ENCODE measurements at places on chromosomes 1 and 21. TPM values are rescaled to one million over a fixed set of nuclear protein-coding genes. Genes with fewer than 3 reads are reported as not detected.

- no peak for DNase-seq
These were observed 46.2 kb downstream of the CDC7 start for GRCh38 chr1:91546876-91547275.

DNA sequence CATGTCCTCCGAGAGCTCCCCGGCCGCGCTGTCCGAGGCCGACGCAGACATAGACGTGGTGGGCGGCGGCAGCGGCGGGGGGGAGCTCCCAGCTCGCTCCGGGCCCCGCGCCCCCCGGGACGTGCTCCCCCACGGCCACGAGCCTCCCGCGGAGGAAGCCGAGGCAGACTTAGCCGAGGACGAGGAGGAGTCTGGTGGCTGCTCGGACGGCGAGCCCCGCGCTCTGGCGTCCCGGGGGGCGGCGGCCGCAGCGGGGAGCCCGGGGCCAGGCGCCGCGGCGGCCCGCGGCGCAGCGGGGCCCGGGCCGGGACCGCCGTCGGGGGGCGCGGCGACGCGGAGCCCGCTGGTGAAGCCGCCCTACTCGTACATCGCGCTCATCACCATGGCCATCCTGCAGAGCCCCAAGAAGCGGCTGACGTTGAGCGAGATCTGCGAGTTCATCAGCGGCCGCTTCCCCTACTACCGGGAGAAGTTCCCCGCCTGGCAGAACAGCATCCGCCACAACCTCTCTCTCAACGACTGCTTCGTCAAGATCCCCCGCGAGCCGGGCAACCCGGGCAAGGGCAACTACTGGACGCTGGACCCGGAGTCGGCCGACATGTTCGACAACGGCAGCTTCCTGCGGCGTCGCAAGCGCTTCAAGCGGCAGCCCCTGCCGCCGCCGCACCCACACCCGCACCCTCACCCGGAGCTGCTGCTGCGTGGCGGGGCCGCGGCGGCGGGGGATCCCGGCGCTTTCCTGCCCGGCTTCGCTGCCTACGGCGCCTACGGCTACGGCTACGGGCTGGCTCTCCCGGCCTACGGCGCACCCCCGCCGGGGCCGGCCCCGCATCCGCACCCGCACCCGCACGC, 547 bp downstream of the FOXD2 start:
- DNase-seq, result no peak

- no peak for DNase-seq
These were observed 12.5 kb upstream of the PLPP3 start for GRCh38 chr1:56591909-56592308.

DNA sequence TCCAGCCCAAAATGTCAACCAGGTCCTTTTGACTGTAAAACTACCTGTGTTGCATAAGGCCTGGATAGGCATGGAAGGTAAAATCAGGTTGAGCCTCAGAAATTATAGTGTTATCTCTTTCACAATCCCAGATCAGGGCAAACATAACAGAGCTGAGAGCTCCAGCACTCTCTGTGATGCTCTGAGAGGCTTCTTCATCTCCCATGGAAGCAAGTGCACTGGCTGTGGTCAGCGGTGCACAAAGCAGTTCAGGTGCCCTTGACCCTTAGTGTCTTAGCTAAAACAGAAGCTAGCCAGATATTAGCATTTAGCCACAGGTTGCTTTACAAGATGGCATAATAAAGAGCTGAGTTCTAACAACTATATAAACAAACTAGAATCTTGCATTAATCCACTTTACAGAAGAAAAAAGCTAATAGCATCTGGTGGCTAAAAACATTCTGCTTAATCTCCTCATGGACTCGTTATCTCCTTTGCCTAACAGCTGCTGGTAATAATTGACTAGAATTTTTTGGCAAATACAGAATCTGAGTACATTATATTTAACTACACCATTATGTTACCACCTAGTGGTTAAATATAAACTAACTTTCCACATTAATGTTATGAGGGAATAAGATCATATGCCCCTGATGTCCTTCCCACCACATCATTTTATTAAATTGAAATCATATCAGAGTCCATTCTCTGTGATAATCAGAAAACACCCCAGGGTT, 25.6 kb upstream of the POGK start:
- no peak for DNase-seq

- DNase-seq, result no peak
These were observed 21.9 kb upstream of the LSM10 start for GRCh38 chr1:36419569-36419968.

DNA sequence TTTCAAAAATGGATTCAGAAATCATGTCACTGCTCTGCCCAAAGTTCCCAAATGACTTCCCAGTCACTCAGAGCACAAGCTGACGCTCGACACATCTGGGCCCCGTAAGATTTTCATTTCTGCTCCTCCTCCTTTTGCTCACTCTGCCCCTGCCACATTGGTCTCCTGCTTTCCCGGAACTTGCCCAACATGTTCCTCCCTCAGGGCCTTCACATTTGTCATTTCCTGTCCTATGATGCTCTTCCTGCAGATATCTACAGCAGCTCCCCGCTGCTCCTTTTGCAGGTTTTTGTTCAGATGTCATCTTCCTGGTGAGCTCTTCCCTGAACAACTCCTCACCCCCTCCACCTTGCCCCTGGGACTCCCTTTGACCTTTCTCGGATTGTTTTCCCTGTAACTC, 58.5 kb upstream of the IVNS1ABP start:
- DNase-seq, result no peak

- DNase-seq, result no peak
These were observed 18.6 kb downstream of the GBP6 start for GRCh38 chr1:89382479-89382878.

- no peak for DNase-seq
These were observed 44.1 kb downstream of the SLC5A9 start for GRCh38 chr1:48266576-48266975.

GRCh38 chr1:94629259-94630181, 88.0 kb upstream of the F3 start:
- DNase-seq, result no peak

DNA sequence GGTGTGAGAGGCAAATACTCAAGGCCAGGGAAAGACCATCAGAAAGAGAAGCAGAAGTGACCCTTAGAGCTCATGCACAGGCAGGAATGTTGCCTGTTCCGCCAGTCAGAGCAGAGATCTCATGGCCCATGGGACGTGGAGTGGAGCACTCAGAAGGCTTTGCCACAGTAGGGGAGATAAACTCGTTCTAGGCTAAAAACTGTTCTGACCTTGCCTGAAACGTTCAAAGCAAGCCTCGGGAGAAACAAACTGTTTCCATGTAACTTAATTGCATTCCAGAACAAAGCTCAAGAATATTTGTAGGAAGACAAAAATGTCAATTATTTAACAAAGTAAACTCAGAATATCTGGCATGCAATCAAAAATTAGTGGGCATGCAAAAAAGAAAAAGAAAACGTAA, 20.7 kb upstream of the SLC19A1 start:
- DNase-seq, result no peak

DNA sequence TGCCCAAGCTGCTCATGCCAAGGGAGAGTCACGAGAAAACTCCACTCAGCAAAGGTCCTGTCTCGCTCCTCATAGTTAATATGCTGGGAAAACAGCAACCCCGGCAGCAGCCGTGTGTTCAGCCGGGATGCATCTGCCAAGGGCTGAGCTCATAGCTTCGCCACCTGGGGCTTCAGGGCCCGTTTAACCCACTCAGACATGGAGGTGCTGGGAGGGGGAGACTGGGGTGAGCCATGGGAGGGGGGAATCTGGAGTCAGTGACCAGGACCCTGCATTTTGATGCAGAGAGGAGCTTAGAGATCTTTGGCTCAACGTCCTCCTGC, 283.4 kb downstream of the PTPRU start:
- DNase-seq, result no peak

DNA sequence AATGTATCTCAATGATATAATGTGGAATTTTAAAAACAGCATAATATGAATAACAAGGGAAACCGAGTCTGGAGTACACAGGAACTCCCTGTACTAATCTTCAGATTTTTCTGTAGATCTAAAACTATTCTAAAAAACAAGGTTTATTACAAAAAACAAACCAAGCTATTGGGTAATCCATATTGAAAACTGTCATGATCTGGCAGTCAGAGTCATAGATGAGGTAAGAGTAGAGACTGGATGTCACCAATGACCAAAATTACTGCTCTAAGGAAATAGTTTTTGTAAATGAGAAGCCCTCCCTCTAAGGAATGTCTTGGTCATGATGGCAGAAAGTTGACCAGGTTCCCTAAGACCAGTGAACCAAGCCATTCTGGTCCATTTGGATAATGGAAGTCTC, 2.4 kb upstream of the SPOCD1 start:
- DNase-seq, result no peak

- DNase-seq, result no peak
These were observed 1.5 kb downstream of the RPS6KA1 start for GRCh38 chr1:26530895-26531598.

DNA sequence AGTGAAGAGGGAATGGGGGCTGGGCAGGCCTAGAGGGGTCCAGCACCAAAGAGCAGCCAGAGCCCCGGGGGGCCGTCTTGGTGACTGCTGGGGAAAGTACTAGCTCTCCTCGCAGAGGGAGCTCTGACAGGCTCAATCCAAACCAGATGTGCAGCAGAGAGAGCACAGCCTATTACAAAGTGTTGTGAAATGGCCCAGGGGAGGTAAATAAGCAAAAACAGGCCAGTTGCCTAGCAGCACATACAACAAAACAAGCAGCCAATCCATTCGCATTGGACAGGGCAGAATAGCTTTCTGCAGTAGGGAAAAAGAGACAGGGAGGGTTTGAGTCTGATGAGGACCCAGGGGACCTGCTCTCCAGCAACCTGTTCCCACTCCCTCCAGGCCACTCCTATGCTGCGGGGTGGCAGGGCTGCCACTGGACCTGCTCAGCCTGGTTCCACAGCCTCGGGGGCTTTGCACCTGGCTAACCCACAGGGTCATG, 239.6 kb upstream of the FGGY start:
- peak; percentile 92 for DNase-seq

- DNase-seq, result no peak
These were observed 23.6 kb downstream of the MATN1 start for GRCh38 chr1:30699762-30700161.

- no peak for DNase-seq
These were observed 254.3 kb upstream of the DAB1 start for GRCh38 chr1:57678138-57678537.

GRCh38 chr1:241292973-241293372, 64.0 kb downstream of the RGS7 start:
- DNase-seq, result no peak

- no peak for DNase-seq
These were observed 36.3 kb upstream of the S1PR1 start for GRCh38 chr1:101200513-101200912.

GRCh38 chr1:18278946-18279345, 171.3 kb downstream of the IGSF21 start:
- DNase-seq, result no peak

GRCh38 chr1:239587066-239587465, 200.7 kb downstream of the CHRM3 start:
- no peak for DNase-seq

DNA sequence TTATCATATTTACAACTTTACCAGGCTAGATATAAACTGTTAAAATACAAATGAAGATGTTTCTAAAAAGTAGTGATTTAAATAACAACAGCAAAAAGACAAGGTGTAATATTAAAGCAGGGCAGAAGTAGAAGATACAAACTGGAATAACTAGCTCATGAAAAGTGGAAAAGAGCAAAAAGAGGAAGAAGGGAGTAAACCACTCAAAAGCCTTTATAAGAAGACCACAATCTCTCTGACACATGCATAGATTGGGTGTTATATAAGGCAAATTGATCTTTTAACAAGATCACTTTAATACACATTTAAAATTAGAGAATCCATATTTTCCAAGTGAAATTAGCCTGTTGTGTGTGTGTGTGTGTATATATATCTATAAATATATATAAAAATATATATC, 5.0 kb downstream of the DENND1B start:
- DNase-seq, result no peak

GRCh38 chr1:151418081-151418480, 18.7 kb downstream of the PSMB4 start:
- no peak for DNase-seq

GRCh38 chr1:219660666-219661463, 48.0 kb upstream of the ZC3H11B start:
- DNase-seq, result peak; percentile 83

DNA sequence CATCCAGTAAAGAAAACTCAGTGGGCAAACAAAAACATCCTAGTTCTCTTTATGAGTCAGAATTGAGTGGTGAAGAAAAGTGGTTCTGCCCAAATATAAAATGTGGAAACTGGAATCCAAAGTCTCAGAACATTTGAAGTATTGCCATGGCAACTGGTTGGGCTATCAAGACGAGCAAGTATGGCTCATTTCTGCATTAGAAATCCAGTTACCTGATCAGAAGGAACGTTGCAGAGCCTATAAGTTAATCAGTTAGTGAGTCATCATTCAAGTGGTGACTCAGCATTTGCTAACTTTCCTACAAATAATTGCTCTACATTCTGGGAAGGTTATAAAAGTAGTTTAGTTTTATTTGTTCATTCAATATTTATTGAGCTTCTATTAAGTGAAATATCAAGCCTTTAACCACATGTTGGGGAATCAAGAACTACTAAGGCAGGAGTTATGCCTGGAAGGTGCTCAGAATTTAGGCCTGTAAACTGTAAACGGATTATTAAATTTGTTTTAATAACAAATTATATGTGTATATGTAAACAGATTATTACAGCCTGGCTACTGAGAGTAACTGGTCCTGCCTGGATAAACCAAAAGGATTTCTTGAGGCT, 104.3 kb downstream of the PAPPA2 start:
- DNase-seq, result no peak

DNA sequence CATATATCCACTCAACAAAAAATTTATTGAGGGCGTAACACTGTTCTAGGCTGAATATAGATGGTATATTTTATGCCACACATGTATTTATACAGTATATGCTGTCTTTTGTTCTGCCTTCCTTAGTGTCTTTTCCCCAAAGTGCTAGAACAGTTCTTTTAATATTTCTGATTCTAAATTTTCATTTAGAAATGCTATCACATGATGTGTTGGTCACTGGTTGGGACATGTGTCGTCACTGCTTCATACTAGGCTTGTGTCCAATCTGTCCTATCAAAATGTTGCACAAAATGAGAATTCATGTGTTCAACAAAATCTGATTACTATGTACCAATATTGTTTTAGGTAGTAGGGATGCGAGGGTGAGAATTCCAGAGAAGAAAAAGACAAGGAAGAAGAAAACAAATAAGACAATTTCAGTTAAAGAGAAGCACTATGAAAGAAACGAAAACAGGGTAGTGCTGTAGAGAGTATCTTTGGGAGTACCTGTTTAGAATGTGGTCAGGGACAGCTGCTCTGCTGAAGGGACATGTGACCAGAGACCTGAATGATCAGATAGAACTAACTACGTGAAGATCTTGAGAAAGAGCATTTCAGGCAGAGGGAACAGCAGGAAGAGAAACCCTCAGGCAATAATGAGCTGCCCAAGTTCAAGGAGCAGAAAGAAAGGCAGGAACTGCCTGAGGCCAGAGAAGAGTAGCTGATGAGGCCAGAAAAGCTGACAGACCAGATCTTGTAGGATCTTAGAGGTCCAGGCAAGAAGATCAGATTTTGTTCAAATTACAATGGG, 1.3 kb downstream of the KMO start:
- no peak for DNase-seq

Gene NAV1
- total RNA-seq, result 82.6 TPM

Gene FAAH
- 10.6 TPM for total RNA-seq

Gene SLC19A2
- total RNA-seq, result 14.7 TPM

Gene HSD3B2
- not detected for total RNA-seq

Gene FMO5
- 3.8 TPM for total RNA-seq

Gene SYTL1
- not detected for total RNA-seq

Gene AJAP1
- 2.7 TPM for total RNA-seq

Gene TMEM54
- 43.7 TPM for total RNA-seq

Gene AGO3
- total RNA-seq, result 28.7 TPM

Gene TMPRSS15
- total RNA-seq, result not detected

Gene RBM11
- 8.1 TPM for total RNA-seq

Gene S100B
- total RNA-seq, result not detected

Data from uterus (tissue), 4 donors.